ENCODE measurements at places on chromosomes 6 and 20.

- no peak for DNase-seq
These were observed 68.2 kb downstream of the PSMG4 start for GRCh38 chr6:3326981-3327380.

GRCh38 chr6:32070814-32071543 is 32.8 kb downstream of the CYP21A2 start:
- DNase-seq = no peak

DNA sequence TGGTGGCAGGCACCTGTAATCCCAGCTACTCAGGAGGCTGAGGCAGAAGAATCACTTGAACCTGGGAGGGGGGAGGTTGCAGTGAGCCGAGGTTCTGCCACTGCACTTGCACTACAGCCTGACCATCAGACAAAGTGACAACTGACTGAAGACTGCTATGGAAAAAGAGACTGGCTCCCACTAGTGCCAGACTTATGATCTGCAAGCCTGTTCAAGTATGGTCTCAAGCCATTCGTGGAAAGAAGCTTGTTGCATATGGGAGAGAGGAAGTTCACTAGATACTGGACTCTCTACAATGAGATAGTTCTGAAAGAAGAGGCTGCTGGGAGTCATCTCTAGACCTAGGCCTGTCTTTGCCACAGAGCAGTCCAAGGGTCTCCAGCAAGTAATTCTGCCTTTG is 26.7 kb downstream of the MDN1 start:
- DNase-seq = no peak

GRCh38 chr20:34946661-34947060 is 8.9 kb downstream of the GSS start:
- no peak for DNase-seq

- DNase-seq = no peak
These were observed 904.1 kb upstream of the MANEA start for GRCh38 chr6:94673251-94673650.

DNA sequence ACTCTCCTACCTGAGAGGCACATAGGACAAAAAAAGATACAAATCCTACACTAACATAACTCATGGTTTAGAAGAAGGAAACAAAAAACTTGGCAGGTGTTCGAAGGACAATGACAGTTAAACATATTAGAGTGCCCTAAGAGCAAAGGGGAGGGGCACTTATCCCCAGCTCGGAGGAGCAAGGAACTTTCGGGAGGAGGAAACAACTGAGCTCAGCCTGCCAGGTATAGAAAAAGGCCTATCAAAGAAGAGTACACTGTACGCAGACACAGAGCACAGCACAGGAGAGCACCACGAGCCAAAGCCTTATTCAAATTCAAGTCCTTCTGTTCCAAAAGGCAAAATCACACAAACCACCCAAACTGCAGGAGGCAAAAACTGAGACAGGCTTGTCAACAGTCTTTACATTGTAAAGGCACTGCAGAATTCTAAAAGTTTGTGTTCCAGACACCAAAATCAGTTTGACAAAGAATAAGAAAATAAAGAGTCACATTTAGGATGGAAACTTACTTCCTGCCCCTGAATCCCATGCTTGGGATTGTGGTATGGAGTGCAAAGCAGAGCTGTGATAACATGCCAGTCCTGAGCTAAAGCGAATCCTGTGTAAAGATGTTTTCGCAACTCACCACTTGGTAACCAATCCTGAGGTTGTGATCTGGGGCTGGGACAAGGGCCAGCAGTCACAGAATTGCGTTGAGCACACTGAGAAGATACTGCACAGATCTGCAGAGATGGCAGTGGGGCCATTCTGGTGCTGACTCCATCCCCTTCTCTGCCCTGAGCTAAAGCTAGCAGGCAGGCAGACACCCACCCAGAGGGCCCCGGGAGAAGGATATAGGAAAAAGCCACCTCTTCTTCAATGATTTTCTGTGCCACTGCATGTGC is 108.6 kb downstream of the CHD6 start:
- DNase-seq = no peak

GRCh38 chr6:104595311-104595820 is 264.4 kb downstream of the HACE1 start:
- DNase-seq = no peak

DNA sequence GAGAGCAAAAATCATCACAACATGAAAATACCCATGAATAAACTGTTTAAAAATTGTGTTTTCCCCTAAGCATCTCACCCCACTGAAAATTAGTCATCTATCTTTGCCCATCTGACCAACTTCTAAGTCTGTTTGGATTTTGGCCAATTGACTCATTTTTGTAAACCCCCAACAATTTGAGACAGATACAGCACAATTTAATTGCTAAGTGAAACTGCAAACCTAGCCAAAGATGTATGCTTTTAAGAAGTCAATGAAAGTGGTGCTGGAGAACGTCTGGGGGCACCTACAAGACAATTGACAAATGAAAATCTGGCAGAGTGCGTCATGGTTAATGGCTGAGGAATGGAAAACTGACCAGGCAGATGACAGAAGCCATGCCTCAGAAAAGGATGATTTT is 30.9 kb upstream of the SLC24A3 start:
- DNase-seq = no peak

DNA sequence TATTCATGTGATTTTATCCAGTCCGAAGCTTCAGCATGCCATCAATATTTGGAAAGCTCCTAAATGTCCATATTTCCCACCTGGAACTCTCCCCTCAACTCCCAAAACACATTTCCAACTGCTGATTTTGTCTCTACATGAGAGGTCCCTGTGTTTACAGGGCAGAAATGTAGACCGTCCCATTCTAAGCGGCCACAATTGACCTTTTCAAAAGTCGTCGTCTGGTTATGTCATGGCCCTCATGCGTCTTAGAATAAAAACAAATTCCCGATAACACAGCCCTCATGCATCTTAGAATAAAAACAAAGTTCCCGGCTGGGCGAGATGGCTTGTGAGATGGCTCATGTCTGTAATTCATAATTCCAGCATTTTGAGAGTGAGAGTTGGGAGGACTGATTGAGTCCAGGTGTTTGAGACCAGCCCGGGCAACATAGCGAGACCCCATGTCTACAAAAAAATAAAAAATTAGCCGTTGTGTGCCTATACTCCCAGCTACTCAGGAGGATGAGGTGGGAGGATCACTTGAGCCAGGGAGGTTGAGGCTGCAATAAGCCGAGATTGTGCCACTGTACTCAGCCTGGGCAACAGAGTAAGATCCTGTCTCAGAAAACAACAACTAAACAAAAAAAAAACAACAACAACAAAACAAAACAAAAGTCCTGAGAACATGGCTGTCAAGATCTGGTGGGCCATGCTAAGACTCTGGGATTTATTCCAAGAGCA is 6.4 kb upstream of the ZNF217 start:
- DNase-seq = no peak

GRCh38 chr6:129203190-129203900 is 320.4 kb downstream of the LAMA2 start:
- no peak for DNase-seq

GRCh38 chr6:11493974-11494373 is 43.6 kb upstream of the TMEM170B start:
- DNase-seq = no peak
